Left renal pelvis (tissue), 4 donors: ENCODE measurements at places on chromosomes 4 and X. TPM values are rescaled to one million over a fixed set of nuclear protein-coding genes. Genes with fewer than 3 reads are reported as not detected.

CDS1 gene
- polyA plus RNA-seq = 3.2 TPM

PCYT1B gene
- polyA plus RNA-seq = 2.6 TPM

GPC3 gene
- polyA plus RNA-seq = 1,454 TPM

JAKMIP1 gene
- polyA plus RNA-seq = not detected
